ENCODE measurements at places on chromosomes 12 and 14.

DNA sequence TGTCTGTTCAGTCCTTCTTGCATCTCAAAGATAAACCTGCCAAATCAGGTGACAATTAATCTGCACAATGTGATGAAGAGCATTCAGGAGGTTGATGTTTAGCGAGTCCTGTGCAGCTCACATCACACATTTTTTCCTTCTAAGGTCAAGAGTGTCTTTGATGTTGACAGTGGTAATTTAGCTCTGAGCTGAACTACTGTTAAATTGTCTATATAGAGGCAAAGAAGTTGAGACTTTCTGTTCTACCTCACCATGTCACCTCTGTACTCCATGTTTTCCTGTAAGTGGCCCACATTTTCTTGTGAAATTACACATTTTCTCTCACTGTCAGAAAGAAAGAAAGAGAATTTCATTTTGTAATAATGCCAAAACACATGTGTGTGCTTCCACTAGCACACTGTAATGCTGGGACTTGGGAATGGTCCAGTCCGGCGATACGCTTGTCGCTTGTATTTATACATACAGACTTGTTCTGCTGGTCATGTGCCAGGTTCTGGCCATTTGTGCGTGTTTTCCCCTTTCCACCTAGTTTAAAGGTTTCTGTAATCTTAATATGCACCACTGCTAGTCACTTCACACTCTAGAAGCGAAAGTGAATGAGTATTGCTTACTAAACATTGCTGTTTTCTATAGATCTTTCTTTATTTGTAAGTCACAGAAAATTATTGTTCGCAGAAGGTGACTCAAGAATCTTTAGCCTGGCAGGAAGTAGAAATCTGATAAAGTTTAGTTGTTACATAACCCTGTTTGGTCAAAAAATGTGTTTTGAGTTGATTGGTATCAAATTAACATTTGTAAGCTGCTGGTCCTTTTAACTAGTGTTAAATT is 328.9 kb downstream of the TMTC2 start:
- DNase-seq: no peak

GRCh38 chr14:75259510-75259855 is 19.1 kb upstream of the FOS start:
- no peak for DNase-seq

- DNase-seq: no peak
Measured at GRCh38 chr12:89497467-89497866, 27.1 kb downstream of the GALNT4 start.

- DNase-seq: no peak
Measured at GRCh38 chr14:34220921-34221320, 241.1 kb downstream of the SPTSSA start.

DNA sequence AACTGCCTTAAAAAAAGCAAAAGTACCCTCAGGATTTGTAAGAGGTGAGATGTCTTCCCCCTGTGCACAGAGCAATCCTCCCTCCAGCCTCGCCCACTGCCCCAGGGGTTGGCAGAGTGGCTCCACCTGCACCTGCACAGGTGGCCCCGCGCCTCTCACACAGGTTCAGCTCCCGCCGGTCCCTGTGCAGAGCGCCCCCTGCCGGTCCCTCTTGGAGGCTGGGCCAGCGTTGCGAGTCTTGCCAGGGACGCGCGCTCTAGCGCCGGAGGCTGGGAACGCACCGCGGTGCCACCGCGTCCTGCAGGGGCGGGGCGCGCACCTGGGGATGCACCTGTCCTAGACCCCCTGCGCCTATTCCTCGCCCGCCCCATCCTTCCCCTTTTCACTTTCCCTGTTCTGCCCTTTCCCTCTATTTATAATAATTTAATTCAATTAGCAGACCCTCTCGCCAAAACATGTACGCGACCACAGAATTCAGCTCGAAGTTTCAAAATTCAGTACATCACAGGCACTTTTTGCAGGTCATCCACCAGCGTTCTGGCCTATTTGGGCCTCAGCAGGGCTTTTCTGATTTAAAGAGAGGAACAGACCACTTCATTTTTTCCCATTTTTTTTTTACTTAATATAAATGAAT is 618.6 kb downstream of the AACS start:
- peak; percentile 57 for DNase-seq

- no peak for DNase-seq
Measured at GRCh38 chr12:55072083-55072482, 52.3 kb downstream of the NEUROD4 start.

DNA sequence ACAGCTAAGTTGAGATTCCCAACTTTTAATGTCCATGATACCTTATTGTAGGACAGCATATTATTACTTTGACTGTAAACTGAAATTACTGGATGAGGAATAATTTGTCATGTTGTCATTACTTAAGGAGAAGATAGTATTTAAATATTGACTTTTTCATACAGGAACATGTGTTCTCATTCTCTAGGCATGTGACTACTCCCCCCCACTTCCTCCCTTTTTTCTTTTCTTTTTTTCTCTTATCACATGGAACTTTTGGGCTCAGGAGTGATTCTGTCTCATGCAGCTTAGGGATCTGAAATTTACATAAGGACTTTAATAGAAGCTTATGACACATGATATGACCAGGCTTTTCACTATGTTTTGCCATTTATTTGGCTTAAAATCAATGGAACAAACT is 127.7 kb upstream of the SLCO1C1 start:
- no peak for DNase-seq

DNA sequence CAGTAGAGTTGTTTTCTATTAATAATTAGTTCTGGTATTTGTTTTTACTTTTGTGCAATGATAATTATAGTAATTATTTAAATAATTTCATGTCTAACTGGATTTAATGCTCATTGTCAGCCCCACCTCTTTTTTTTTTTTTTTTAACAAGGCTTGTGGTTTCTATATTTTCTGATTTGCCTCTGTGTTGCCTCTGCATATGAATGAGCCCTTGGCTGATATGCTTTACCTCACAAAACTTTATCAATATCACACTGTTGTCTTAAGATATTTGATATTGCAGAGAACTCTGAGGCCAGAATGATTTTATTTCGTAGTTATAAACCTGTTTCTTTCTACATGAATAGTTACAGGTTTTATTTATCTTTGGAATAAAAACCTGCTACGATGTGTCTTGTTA is 116.2 kb upstream of the ATP2B1 start:
- DNase-seq: no peak

DNA sequence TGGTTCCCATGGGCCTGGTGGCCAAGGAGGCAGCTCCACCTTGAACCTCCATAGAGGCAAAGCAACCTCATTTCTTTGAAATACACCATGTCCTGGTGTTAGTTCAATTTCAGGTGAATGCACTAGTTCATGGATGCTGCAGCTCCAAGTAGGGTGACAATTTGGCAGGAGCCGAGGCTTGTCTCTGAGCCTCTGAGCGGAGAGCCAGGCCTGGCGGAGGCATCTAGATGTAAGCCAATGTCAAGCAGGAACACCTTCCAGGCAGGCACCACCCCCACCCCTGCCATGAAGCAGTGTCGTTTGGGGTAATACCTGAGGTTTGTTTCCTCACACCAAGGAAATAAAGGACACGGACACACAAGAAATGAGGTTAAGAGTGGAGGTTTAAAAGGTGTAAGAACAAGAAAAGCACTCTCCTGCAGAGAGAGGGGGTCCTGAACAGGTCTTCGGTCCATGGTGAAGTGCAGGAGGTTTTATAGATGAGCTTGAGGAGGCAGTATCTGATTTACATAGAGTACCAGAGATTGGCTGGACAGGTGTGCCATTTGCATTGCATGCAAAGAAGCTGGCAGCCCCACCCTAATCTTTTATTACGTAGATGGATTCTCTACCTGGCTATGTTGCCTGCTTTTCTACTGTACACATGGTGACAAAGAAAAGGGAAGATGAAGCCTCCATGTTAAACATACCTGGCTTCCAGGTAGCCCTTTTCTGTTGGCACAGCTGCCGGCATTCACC is 60.3 kb downstream of the RIN3 start:
- no peak for DNase-seq

GRCh38 chr14:69079188-69079742 is 73.7 kb downstream of the DCAF5 start:
- no peak for DNase-seq

DNA sequence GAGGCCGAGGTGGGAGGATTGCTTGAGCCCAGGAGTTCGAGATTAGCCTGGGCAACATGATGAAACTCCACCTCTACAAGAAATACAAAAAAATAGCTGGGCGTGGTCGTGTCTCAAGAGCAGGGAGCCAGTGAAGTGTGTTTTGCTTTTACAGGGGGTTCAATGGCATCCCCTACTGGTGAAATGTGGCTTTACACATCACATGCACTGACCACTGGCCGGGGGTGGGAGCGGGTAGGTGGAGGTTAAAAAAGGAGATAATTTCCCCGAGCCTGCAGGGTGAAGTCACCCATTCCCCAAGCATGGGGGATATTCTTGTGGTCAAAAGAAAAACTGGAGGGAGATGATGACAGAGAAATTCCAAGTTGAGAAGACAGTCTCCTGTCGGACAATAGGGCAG is 63.6 kb upstream of the PWP1 start:
- no peak for DNase-seq

- no peak for DNase-seq
Measured at GRCh38 chr12:23359975-23360701, 589.3 kb downstream of the SOX5 start.

- DNase-seq: peak; percentile 66
Measured at GRCh38 chr14:70640938-70641547, 673 bp upstream of the TTC9 start.

- DNase-seq: no peak
Measured at GRCh38 chr14:95025941-95026340, 131.4 kb downstream of the DICER1 start.

GRCh38 chr12:124954771-124955170 is 34.2 kb downstream of the DHX37 start:
- no peak for DNase-seq

- peak; percentile 33 for DNase-seq
Measured at GRCh38 chr12:107681455-107681835, 4.2 kb upstream of the PWP1 start.

- no peak for DNase-seq
Measured at GRCh38 chr12:57735952-57736740, 2.4 kb downstream of the AGAP2 start.

DNA sequence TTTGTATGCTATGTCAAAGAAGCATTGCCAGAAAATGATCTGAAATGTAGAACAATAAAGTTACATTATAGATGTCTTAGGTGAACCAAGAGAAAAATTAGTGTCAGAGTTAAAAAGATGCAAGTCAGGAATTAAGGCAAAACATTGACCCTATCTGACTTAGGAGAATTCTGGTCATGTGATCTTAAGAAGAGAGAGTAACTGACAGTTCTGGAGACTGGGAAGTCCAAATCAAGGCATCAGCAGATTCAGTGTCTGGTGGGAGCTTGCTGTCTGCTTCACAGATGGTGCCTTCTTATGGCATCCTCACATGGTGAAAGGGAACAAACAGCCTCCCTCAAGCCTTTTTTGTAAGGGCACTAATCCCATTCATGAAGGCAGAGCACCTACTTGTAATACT is 42.8 kb downstream of the BICD1 start:
- DNase-seq: no peak

- DNase-seq: no peak
Measured at GRCh38 chr12:108629824-108630476, 3.7 kb downstream of the SELPLG start.

DNA sequence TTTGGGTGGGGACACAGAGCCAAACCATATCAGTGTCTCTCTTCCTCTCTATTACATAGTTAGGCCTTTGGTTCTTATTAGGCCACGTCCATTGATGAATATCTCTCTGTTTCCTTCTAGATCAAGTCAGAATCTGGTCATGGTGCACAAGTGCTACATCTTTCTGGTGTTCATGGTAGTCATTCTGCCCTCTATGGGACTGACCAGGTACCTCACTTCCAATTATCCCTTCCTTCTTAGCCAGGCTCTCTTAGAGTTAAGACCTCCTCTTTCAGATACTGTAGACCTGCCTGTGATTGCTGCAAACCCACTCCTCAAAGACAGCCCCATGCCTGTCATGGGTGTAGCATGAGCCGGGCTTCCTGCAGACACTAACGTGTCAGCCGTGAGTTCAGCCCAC is 25.2 kb downstream of the NGB start:
- no peak for DNase-seq

DNA sequence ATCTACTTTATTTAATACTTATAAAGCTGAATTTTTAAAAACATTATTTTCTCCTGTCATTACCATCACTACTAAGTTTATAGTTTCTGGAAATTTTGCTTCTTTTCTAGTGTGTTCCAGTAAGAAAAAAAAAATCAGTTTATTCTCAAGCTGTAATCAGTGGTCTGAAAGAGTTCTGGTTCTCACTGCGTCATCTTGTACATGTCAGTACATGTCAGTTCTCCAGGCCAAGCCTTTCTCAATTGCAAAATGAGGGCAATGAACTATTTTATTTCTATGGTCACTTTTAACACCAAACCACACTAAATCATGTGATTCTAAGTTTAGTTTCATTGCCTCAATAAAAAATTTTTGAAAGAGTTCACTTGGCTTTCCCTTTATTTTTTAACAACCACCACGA is 468.9 kb upstream of the LRFN5 start:
- DNase-seq: no peak

GRCh38 chr12:56941299-56942017 is 7.2 kb upstream of the SDR9C7 start:
- no peak for DNase-seq

DNA sequence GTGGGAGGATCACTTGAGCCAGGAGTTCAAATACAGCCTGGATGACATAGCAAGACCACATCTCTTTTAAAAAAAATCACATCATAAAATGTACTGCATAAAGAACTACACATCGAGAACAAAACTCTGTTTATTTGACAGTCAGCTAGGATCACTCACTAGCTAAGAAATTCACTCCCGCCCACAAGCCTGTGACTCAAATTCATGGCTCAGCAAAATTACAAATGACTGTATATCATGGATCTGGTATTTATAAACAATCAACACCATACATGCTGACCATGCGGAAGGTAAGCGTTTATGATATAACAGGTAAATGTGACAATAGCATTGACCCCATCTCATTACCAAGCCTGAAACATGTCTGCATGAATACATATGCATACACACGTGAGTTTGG is 206.5 kb downstream of the EFCAB11 start:
- no peak for DNase-seq

DNA sequence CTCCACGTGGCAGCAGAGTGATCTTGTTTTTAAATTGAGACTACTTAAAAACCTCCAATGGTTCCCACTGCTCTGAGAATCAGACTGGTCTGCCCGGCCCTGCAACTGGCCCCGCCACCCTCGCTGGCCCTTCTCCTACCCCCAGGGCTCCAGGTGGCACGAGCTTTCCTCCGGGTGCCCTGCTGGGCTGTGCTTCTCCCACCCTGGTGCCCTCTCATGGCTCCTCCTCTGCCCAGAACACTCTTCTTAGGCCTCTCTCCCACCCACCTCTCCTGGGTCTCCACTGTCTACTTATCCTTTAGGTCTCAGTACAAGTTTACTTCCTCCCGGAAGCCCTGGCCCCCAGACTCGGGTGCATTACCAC is 26.5 kb downstream of the CCDC92 start:
- no peak for DNase-seq

- DNase-seq: no peak
Measured at GRCh38 chr12:120007272-120007671, 18.2 kb downstream of the BICDL1 start.

GRCh38 chr14:68523989-68524725 is 268.7 kb downstream of the ZFP36L1 start:
- no peak for DNase-seq

- DNase-seq: no peak
Measured at GRCh38 chr14:78946949-78947348, 776.8 kb downstream of the NRXN3 start.
